ENCODE measurements at places on chromosomes 4 and X.

DNA sequence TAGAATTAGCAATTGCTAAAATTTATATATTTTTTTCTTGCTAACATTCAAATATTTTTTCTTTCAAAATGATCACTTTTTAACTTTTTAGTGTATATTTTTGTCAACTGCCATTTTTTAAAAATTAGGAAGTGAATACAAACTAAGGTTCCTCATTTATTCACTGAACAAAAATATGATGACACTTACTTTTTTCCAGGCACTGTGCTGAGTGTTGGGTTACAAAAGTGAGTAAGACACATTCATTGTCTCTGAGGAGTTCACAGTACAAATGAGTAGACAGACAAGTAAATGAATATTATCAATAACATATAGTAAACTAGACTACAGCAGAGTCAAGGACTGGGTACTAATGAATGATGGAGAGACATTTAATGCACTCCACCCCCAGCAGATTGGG lies 543.5 kb downstream of the PDHA2 start:
- DNase-seq, result no peak

DNA sequence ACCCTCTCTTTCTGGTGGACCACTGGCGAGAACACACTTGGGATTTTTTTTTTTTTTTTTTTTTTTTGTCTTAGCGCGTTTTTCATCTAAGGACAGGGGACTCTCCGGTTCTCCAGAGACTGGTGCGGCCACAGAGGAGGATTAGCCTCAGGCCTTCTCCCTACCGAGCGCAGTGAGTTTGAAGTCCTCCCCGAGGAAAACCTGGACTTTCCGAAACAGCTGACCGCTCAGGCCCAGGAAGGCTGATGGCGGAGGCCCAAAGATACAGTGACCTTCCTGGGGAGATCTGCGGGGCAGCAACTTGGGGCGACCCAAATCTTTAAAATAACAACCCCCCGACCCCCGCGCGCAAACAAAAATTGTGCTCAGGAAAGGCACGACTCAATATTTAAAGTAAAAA lies 9.2 kb downstream of the NKX3-2 start:
- DNase-seq, result no peak

DNA sequence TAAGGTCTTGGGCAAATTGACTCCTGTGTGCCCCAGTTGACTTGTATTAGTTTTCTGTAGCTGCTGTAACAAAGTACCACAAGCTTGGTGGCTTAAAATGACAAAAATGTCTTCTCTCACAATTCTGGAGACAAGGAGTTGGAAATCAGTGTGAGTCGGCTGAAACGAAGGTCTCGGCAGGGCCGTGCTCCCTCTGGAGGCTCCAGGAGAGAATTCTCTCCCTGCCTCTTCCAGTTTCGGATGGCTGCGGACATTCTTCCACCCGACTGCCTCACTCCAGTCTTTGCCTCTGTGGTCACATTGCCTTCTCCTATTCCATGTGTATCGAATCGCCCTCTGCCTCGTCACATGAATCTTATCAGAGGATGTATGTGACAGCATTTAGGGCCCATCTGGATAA lies 66.0 kb upstream of the PHOX2B start:
- DNase-seq, result no peak

DNA sequence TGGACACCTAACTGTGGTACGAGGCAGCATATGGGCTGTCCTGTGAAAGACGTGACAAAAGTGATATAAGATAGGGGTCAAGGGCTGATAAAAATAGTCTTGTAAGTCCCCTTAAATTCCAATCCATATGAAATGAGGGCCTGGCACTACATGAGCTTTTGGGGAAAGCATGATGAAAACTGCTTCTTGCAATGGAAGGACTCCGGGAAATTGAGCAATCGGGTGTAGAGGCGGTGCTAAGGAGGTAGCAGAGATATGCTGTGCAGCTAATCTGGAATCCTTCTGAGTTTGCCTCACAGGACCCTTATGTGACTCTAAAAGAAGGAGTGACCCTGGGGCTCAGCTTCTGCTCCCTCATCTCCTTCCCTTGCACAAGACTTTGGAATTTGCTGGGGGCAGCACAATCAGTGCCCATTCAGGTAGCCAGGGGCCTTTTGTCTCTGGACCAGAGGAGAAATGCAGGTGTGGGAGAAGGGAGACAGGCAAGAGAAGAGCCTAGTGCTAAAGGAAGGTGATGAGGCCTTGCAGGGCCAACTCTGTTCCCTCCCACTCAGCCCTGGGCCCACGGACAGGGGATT lies 12.8 kb downstream of the CLDN2 start:
- DNase-seq, result no peak

- DNase-seq, result no peak
Measured at GRCh38 chrX:133306316-133306715, 88.2 kb upstream of the TFDP3 start.

GRCh38 chr4:81214881-81215868 lies at the start of gene PRKG2:
PRKG2 (minus strand) TSS chr4:81215222; CDS start chr4:81205047, 10,175 bp downstream.
- peak; percentile 72 for DNase-seq

DNA sequence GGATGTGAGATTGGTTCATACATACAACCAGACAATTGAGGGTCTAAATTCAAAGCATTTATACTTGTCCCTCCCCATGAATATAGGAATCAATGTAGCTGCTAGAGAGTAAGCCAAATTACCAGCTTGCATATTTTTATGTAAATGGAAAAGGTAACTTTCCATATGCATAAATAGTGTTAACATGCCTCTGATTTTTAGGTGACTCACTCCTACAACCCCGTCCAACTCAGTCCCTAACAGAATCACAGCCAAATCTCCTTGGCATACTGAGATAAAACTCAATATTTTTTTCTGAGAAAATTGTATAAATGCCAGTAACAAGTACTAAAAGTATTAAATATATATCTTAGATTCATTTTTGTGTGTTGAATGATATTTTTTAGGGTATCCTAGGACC lies 67.2 kb downstream of the INPP4B start:
- DNase-seq, result no peak

DNA sequence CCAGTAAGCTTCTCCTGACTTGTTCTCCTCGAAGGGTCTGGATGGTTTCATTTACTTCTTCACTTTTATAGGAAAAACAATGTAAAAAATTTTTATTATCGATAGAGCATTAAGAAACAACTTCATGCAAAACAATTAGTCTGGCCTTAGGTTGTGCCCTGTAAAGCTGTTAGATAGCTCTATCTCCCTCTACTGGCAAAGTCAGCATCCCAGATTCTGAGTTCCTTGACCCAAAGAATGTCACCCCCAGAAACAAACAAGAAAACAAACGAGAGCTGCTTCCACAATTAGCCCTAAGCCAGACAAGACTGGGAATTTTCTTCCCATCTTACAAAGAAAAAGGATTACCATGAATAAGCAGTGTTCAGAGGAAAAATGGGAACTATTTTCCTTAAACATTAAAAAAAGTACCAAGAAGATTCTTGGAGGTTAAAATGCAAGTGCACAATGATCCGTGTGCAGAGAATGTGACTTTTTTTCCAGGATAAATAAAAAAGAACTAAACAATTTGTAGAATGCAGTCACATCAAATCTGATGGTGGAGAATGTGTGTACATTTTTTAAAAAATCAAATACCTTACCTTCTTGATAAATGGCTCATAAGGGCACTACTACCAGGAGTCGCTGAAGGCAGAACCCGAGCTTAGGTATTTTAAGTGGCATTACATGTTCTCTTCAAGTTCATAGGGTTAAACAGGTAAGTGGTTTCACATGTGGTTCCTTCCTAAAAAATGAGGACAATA lies 293.2 kb downstream of the FBXO8 start:
- no peak for DNase-seq

DNA sequence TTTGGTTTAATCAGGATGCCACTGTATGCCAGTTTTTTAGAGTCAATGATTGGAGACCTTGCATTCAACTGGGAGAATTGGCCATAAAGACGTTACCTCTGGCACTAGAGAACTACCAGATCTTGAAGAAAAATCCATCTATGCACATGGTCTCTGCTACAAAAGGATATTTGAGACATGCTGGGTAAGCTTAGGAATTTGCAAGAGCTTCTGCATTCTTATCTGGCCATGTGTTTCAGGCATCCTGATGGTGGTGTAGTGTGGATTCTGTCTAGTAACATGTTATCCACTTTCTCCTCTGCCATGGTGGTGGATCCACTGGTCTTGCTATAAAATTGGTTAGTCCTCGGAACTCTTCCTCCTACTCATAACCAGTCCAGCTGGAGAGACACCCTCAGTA lies 185.3 kb upstream of the WDFY3 start:
- no peak for DNase-seq

DNA sequence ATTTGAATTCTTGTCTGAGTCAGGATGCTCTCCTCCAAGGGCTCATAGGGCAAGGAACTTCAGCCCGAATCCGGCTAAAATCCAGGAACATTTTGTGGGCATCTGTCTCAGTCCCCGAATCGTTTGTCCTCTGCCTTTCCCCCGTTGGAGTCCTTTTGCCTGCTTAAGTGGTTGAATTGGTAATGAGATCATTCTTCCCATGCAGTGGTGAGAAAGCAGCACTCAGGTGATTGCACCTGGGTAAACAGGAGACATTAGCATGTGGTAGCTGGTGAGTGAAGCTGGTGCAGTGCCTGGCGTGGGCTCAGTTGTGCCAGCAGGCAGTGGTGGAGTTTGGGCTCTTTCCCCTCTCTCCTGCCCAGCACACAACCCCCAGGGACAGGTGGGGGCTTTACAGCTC lies 61.9 kb upstream of the MTM1 start:
- DNase-seq, result no peak

GRCh38 chrX:136063340-136064079 lies 78.3 kb downstream of the SLC9A6 start:
- DNase-seq, result no peak

DNA sequence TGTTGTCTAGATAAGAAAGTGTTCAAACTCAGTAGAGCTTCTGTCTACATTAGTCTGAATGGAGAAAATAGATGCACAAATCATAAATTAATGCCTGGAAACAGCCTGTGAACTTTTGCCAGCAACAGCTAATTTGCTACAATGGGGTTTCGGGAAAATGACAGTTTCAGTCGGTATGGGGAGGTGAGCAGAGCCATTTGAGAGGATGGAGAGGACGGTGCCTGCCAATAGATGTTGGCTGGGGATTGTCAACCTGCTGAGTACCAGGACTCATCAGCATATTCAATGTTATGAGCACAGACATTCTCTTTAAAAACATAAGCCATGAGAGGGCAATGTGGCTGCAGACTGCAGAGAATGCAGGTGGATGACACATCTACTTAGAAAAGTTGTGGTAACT lies 230.3 kb upstream of the PCDH18 start:
- DNase-seq, result no peak

- DNase-seq, result no peak
Measured at GRCh38 chr4:68348577-68348976, 1.3 kb downstream of the YTHDC1 start.

DNA sequence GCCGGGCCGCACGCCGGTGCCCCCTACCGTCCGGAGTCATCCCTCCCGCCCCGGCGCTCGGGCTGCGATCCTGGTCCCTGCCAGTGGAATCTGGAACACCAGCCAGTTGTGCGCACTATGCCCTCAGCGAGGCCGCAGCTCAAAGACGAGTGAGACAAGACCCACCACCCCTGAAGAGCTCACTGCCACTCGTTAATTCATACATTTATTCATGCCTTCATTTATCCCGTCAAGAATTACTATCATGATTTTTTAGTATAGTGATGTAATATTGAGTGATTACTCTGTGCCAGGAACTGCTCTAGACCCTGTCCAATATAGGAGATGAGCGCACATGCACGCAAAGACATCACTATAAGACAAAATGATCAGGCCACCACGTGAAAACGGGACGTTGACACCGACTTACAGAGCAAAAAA lies 247 bp upstream of the PPA2 start:
- DNase-seq, result peak; percentile 90

GRCh38 chrX:152465132-152465531 lies 14.0 kb upstream of the GABRA3 start:
- no peak for DNase-seq

- DNase-seq, result no peak
Measured at GRCh38 chrX:48818098-48818497, 8.2 kb upstream of the ERAS start.

GRCh38 chrX:33190016-33190415 lies 21.3 kb downstream of the DMD start:
- no peak for DNase-seq

- no peak for DNase-seq
Measured at GRCh38 chrX:47143894-47144625, 442 bp downstream of the NDUFB11 start.

DNA sequence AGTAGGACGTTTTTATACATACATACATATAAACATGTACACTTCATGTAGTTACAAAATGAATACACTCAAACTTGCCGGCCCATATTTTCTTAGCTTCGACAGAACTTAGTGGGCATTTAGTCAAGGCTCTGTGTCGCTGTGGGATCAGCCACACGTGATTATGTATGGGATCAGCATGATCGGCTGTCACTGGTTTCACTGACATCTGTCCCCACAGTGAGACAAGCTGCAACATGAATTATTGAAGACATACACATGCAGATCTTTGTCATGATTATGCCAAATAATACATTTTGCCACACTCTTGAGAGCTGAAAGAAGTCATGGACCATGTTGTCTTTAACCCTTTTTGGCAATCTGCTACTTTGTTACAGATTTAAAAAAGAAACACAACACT lies 38.2 kb upstream of the NAA11 start:
- no peak for DNase-seq

GRCh38 chrX:13694359-13694758 lies 5.4 kb downstream of the RAB9A start:
- no peak for DNase-seq

- DNase-seq, result no peak
Measured at GRCh38 chrX:118347736-118348135, 1.8 kb downstream of the WDR44 start.
